ENCODE measurements at places on chromosomes 7 and 10.

DNA sequence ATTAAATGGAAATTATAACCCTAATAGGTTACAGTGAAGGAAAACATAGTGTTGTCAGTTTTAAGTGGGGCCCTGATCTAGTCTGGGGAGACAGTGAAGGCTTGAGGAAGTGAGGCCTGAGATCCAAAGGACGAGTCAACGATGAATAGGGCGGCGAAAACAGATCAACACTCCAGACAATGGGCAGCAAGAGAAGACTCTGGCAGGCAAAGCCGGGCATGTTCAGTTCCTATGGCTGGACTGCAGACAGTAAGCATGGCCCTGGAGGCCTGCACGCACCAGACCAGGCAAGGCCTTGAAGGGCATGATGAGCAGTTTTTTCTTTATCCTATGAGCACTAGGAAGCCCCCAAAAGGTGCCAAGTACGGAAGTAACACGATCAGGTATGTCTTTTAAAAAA lies 127.8 kb downstream of the RNF216 start:
- no peak for DNase-seq

GRCh38 chr7:128417071-128417470 lies 7.3 kb upstream of the IMPDH1 start:
- DNase-seq: no peak

GRCh38 chr7:77276120-77276519 lies 76.5 kb upstream of the FGL2 start:
- no peak for DNase-seq

- DNase-seq: no peak
Observed at GRCh38 chr7:131359136-131359776, 31.6 kb downstream of the MKLN1 start.

GRCh38 chr7:84145892-84146291 lies 48.7 kb downstream of the SEMA3A start:
- no peak for DNase-seq

GRCh38 chr10:17847585-17848296 lies 38.6 kb downstream of the MRC1 start:
- no peak for DNase-seq

DNA sequence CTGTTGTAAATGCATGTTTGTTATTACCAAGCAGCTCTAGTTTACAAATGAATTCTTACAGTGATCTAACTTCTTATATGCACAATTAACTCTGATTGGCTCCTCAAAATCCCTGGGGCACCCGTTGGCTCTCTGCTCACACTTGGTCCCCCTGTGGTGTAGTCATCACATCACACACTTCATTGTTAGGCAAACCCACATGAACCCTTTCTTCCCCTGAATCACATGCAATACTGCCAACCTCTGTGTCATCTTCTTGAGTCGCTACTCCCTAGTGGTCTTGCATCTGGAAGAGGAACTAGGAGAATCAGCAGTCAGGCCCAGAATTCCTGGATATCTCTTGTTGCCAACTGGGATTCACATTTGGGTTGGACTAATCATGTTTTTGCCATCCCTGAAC lies 73.1 kb downstream of the CD36 start:
- DNase-seq: no peak

GRCh38 chr7:51261117-51261835 lies 55.3 kb downstream of the COBL start:
- DNase-seq: no peak

GRCh38 chr10:129277841-129278240 lies 189.2 kb upstream of the MGMT start:
- DNase-seq: no peak

GRCh38 chr7:130648580-130648979 lies 20.0 kb downstream of the COPG2 start:
- DNase-seq: no peak

Measured in C1 segment of cervical spinal cord (tissue), 14 donors.